ENCODE measurements at places on chromosomes 5 and 9.
A peak's percentile ranks its signal among the peaks of the same experiment; 100 is the strongest.

DNA sequence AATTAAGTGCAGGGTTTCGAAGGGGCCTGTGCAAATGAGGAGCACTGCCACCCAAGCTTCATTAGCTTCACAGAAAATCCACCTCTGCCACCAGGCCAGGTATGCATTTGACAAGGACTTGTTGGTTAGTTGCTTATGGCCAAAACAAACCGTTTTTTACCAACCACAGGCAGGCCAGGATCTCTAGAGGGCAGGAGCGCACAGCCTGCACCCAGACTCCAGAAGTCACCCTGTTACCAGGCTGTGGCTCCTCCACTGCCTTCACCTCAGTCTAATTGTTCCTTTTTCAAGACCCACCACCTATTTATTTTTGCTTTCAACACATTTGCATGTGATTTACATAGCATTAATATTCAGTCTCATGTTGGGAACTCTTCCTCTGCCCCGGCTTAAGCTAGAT, 78.3 kb upstream of the HSPA9 start:
- no peak for DNase-seq

- DNase-seq: peak; percentile 60
These were observed 13.9 kb downstream of the NINJ1 start for GRCh38 chr9:93119953-93120845.

DNA sequence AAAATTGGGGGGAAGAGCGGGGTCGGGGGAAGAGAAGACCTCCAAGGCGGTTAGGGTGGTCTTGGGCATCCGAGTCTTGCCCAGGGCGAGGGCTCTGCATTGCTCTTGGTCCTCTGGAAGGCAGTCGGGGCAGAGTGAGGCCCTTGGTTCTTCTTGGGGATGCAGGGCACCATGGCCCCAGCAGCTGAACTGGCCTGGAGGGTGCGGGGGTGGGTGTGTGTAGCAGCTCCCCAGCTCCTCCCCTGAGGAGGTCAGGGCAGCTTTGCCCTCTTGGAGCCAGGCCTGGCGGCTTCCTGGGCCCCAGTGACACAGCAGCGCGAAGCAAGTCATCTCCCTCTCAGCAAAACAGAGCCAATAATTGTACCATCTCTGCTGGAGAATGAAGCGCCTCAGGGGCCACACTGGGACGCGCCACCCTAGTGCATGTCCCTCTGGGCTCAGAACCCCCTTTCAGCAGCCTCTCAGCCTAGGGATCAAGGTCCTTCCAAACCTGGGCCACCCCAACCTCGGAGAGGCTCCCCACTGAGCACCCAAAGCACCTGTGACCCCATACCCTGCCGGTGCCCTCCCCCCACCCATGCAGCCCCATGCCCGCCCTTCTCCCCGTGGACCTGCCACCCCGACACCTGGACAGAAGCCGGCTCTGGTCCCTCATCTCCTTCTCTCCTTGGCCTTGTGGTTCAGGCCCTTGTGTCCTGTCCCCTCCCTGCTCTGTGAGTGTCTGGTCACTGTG, 10.4 kb upstream of the RXRA start:
- no peak for DNase-seq

DNA sequence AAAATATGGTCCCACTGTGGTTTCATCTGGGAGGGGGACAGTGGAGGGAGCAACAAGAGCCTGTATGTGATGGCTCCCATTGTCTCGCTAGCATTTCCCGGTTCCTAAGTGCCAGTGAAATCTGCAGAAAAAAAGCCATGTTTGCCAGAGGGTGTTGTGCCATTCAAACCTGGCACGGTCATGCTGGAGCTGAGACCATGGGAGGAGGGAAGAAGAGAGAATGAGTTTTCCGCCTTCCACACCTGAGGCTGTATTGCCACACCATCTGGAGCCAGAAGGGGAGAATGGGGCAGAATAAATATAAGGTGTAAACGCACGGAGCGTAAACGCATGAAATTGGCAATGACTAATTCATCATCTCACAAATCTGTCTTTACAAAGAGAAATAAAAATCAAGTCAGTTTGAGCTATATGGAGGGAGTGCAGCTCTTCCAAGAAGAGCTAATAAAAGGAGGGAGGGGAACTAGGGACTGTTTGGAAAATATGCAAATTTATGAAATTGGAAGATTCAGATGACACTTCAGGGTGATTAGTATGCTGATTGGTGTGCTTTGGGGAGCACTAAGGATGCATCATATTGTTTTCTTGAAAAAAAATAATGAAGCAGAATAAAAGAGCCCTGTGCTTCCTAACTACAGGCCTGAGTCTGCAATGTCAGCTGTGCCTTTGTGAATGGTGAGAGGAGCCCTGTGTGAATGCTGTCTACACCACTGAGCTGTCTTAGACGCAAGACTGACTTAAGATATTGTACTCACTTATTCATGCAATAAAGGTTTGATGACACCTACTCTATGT, 237.9 kb downstream of the NSG2 start:
- DNase-seq: no peak

DNA sequence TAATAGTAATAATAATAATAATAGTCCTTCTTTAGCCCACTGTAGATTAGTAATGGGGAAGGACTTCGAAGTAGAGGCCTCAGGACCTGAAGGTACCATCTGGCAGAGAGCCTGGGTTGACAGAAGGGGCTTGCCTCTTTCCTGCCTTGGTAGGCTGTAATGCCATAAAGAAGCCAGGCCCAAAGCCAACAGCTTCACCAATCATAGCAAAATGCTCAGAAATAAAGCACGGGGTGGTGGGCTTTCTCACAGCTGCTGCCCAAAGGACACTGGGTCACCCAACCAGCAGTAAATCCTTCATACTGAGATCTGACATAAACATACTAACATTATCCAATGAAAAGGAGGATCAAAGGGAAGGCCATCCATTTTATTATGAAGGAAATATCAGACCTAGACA, 70.7 kb downstream of the SUSD1 start:
- no peak for DNase-seq

- no peak for DNase-seq
These were observed 65.4 kb upstream of the CDH12 start for GRCh38 chr5:22918511-22918910.

DNA sequence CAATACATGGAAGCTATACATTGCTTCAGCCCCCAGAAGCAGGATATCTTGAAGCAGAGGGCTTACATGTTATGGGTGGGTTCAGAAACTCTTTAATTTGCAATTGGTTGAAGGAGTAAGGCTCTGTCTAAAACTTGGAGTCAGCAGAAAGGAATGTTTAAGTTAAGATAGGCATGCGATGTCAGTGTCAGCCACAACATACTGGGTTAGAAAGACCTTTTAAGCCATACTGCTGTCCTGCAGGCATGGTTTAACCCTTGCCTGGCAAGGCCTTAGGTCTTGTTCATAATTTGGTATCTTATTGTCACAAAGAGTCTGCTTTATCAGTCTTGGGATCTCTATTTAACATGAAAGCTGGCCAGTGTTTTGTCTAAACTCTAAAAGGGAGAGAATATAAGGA, 1619.6 kb upstream of the WWC1 start:
- DNase-seq: no peak

GRCh38 chr9:124022201-124023121, 10.9 kb downstream of the LHX2 start:
- DNase-seq: peak; percentile 49

DNA sequence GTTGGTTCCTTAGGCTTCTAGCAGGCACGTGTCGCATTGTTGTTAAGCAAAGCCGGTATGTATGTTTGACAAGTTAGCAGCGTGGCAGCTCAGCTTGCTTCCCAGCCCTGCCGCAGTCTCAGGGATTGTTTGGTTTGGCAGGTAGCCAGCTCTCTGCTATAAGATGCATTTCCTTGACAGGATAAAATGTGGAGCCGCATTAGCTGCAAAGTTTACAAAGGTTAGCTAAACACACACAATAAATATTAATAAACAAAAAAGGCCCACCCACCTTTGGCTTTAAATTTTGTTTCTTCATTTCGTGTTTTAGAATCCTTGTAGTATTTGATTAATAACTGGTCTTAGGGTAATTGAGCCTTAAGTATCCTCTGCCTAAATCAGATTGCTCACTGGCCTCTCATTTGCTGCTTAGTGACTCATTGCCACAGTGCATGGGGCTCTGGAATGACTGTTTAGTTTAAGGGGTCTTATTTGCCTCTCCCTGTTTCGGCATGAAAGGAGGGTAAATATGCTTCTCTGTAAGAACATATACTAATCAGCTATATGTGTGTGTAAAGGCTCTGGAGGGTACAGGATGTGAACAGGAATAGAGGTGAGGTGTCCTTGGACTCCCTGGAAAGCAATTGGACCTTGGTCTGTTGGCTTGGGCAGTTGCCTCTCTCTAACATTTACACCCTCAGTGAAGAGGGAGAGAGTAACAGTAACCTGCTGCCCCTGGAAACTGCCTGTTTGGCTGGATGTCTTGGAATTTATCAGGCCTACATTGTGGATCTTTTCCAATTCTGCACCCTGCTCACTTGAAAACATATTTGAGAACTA, 122.0 kb downstream of the GDNF start:
- peak; percentile 62 for DNase-seq

DNA sequence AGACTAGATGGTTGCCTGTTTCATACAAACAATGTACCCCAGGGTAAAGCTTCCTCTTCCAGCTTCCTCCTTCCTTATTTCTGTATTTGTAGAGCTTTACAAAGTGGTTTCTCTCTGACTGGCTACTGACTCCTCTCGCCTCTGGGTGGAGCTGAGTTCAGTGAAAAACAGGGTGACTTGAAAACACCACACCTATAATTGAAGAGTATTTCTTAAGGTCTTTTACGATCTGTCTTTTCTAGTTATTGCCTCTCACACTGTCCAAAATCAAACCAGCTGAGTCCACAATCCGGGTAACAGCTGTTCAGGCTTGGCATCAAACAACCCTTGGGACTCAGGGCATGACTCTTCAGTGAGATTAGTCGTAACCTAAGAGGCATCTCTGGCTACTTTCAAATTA, 200.4 kb downstream of the ARRDC3 start:
- no peak for DNase-seq

- DNase-seq: no peak
These were observed 18.1 kb upstream of the SCAI start for GRCh38 chr9:125161284-125161918.
